Hematopoietic multipotent progenitor cell treated with erythropoietin and hydrocortisone succinate and interleukin-3 and kit ligand, for 8 days (in vitro differentiated cells): ENCODE measurements at places on chromosomes 2 and 18.

DNA sequence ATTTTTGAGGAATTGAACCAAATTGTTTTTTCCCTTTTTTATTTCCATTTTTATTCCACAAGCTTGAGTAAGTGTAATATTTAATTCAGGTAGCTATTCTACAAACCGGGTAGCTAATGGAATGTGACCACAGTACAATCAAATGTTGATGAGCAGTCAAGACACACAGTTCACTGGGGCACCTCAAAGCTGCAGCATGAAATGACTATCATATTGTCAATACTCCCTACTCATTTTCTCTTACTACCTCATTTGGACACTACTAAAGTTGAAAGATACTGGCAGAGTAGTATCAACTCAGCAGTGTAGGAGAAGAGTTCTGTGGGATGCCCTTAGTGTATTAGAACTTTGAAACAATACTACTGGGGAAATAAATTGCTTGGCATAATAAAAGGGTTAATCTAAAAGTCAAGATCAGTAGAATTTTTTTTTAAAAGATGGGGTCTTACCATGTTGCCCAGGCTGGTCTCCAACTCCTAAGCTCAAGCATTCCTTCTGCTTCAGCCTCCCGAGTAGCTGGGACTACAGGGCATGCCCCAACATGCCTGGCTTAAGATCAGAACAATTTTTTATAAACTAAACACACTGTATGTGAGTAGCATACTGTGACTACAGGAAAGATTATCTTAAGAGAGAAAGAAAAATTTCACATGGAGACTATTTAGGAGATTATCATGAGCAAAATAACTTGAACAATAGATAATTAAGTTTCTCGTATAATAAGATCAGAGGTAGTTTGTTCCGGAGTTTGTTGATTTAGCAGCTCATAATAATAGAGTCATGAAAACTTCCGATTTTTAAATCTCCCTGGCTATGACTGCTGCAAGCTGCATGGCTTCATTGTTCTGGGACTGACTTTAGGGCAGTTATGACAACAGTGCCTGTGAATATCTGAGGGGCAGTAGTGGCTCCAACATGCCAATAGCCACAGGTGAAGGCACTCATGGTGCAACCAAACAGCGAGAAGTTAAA, 43.7 kb downstream of the MYO3B start:
- DNase-seq = no peak

GRCh38 chr18:33804258-33804657, 226.2 kb downstream of the ASXL3 start:
- DNase-seq = no peak

- no peak for DNase-seq
Observed at GRCh38 chr18:76274468-76275289, 220.4 kb downstream of the ZNF516 start.

- no peak for DNase-seq
Observed at GRCh38 chr2:105112345-105112744, 74.5 kb downstream of the MRPS9 start.

GRCh38 chr18:60082790-60083189, 183.0 kb downstream of the PMAIP1 start:
- DNase-seq = no peak

GRCh38 chr2:118085173-118086023, 2.9 kb upstream of the INSIG2 start:
- no peak for DNase-seq

DNA sequence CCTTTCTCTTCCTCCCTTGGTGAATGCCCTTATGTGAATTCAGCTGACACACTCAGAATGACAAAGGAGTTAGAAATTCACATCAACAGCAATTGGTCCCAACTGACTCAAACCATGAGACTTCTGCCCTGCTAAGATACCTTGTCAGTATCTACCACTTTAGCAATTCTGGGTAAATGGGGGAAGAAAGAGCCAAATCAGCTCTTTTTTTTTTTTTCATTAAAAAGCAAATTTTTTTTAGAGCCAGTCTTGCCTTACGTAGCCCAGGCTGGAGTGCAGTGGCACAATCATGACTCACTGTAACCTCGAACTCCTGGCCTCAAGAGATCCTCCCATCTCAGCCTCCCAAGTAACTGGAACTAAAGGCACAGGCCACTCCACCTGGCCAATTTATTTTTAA, 1.7 kb upstream of the PPP4R1 start:
- peak; percentile 83 for DNase-seq

DNA sequence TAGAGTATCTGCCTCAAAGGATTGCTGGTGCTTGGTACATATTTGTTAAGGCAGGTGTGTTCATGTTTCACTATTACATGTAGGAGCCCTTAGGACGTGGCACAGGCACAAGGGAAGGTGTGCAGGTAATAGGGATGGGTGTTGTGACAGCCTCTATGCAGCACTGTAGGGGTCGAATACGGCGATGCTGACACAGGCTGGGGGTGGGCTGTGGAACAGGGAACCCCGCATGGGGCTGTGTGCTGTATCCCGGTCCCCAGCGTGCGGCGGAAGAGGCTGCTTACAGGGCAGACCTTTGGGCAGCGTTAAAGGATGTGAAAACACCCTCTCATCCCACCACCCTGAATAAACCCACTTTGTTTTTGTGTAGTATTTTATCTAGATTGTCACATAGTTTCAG, 21.5 kb downstream of the B3GNT2 start:
- no peak for DNase-seq

GRCh38 chr18:34370704-34371395, 146.1 kb upstream of the NOL4 start:
- no peak for DNase-seq

GRCh38 chr2:44692821-44693220, 248.7 kb upstream of the SIX3 start:
- DNase-seq = no peak

GRCh38 chr2:236155406-236155805, 12.8 kb downstream of the GBX2 start:
- DNase-seq = no peak

GRCh38 chr2:241173557-241173956, 14.9 kb upstream of the ANO7 start:
- no peak for DNase-seq

GRCh38 chr2:85237849-85238565, 89.8 kb downstream of the TGOLN2 start:
- no peak for DNase-seq

- no peak for DNase-seq
Observed at GRCh38 chr18:11809895-11810294, 41.3 kb upstream of the CHMP1B start.

GRCh38 chr2:55033076-55033742, 17.0 kb downstream of the RTN4 start:
- peak; percentile 52 for DNase-seq

GRCh38 chr18:75086494-75087034, 122.4 kb downstream of the PTGR3 start:
- no peak for DNase-seq

GRCh38 chr2:178469219-178469849, 9.1 kb downstream of the FKBP7 start:
- no peak for DNase-seq

GRCh38 chr18:25348386-25349130, 3.4 kb downstream of the ZNF521 start:
- no peak for DNase-seq

DNA sequence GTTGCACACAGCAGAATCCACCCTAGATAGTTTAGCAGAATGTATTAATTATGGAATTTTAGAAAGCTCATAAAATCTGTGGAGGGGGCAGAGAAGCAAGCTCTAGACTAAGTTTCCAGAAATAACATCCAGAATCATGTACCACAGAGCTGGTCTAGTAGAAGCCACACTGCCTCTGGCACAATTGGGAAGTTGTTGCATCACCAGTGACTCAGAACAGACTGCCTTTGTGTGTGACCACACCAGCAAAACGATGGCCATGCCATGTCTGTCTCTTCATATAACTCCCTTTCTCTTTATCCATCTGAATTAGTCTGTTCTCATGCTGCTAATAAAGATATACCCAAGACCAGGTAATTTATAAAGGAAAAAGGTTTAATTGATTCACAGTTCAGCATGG, 158.9 kb downstream of the CCDC148 start:
- no peak for DNase-seq

- no peak for DNase-seq
Observed at GRCh38 chr18:35905436-35905835, 67.0 kb upstream of the RMP24 start.

DNA sequence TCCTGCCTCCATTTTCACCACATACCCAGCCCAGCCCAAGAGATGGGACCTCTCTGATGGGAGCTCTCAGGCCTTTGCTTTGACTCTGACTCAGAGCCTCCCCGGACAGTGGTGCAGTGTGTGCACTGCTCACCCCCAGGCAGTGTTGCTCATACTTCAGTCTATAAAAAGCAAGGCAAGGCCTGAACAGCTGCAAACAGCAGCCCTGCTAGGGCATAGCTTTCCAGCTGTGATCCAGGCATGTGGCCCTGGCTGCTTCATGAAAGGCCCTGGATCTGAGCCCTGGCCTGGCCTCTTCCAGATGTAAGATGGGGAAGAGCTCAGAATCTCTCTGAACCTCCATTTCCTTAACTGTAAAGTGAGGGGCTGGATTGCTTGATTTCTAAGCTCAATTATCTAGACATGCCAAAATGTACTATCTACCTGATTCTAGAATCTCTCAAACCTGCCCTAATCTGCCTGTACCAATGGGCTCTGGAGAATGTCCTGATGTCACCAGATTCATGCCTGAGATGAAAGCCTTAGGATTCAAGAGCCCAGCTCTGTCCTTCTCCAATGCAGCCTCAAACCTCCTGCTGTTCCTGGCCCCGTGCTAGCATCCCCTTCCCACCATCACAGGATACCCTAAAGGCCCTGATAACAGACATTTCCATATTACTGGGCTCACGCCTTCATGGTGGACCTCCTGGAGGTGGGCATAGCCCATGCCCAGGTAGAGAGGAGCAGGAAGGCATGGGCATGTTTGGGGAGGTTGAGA, 206.9 kb downstream of the ARL4C start:
- DNase-seq = no peak

GRCh38 chr2:75498907-75499306, 61.8 kb downstream of the EVA1A start:
- DNase-seq = no peak

DNA sequence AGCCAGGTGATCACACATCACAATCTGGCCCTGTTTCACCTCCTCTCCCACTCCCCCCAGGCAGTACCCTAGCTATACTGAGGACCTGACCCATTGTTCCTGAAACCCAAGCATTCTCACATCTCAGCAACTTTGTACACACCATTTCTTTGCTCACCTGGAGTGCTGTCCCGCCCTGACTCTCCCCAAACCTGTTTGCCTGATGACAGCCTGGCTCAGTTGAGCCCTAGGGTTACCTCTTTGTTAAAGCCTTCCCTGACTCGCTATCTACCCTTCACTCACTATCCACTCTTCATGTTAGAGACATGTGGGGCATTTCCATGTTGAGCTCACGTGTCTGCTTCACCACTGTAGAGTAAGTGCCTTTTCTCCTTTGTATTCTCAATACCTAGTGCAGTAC, 49.1 kb downstream of the GREB1L start:
- DNase-seq = no peak

GRCh38 chr18:45843019-45843418, 17.5 kb downstream of the SIGLEC15 start:
- DNase-seq = no peak

GRCh38 chr2:202813387-202813786, 58.2 kb downstream of the ICA1L start:
- DNase-seq = no peak

- no peak for DNase-seq
Observed at GRCh38 chr2:28435814-28436351, 43.2 kb downstream of the FOSL2 start.

- no peak for DNase-seq
Observed at GRCh38 chr18:75678627-75679026, 251.1 kb upstream of the SMIM21 start.

GRCh38 chr2:222802514-222803196, 58.2 kb upstream of the ACSL3 start:
- no peak for DNase-seq

DNA sequence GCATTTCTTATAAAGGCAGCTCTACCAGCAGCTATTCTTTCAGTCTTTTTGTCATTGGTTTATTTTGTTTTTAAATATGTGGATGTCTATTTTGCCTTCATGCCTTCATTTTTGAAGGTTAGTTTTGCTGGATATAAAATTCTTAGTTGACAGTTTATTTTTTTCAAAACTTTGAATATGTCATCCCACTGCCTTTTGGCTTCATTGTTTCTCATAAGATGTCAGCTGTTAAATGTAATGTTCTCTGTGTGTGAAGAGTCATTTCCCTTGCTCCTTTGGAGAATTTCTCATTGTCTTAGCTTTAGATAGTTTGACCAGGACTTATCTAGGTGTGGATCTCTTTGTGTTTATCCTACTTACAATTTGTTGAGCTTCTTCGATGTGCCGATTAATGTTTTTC, 213.5 kb downstream of the KIAA1328 start:
- DNase-seq = no peak

GRCh38 chr18:57312346-57313144, 39.8 kb upstream of the ST8SIA3 start:
- no peak for DNase-seq

DNA sequence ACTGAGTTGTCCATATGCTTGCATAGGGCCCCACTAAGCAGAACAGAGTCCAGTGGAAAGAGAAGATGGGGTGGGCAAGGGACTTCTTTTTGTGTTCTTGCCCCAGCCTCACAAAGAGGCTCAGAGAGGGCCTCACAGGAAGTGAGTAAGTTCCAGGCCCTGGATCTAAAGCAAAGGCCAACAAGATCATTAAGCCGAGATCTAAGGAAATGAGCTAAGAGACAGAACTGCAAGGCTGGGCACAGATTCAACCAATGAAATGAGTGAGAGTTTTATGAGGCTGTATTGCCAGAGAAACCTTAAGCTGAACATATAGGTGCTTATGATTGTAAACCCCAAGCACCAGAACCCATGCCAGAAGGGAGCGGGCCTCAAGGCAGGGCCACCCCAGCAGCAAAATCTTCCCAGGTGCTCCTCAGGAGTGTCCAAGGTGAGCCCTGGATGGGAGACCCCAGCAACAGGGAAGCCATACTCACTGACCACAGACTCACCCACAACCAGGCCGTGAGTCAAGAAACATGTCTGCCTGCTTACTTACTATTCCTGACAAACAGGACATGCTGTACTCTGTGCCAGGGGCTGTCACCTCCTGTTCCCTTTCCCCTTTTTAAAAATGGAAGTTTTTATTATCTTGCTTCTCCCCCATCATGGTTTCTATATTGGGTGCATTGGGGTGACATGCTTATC, 40.2 kb downstream of the SLC14A1 start:
- DNase-seq = no peak

DNA sequence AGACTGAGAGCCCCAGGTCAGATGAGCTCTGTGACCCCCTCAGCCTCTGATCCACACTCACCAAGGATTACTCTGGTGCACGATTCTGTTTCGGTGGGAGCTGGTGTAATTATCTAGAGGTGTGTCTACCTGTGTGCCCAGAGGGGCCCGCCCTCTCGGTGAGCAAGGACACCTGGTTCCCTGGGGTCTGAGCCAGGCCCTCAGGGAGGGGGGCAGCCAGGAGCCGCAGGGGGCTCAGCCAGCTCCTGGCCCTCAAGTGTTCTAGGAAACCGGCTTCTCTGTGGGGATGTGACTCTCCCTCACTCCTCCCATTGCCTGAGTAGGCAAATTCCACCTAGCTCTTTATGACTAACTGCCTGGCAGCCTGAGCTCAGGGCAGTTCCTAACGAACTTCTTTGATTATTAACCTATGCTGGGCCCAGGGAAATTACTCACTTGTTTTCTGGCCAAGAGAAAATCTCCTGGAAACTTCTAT, 17.4 kb downstream of the AGAP1 start:
- no peak for DNase-seq

GRCh38 chr2:105647731-105648130, 97.0 kb upstream of the NCK2 start:
- DNase-seq = no peak
